Nucleus accumbens (tissue), 56 donors: ENCODE measurements at places on chromosomes 16 and 17.

DNA sequence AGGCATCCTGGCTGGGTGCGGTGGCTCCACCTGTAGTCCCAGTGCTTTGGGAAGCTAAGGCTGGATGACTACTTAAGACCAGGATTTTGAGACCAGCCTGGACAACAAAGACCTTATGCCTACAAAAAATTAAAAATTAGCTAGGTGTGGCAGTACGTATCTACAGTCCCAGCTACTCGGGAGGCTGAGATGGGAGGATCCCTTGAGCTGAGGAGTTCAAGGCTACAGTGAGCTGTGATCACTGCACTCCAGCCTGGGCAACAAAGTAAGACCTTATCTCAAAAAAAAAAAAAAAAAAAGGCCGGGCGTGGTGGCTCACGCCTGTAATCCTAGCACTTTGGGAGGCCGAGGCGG lies 6.1 kb downstream of the MVP start:
- no peak for DNase-seq

DNA sequence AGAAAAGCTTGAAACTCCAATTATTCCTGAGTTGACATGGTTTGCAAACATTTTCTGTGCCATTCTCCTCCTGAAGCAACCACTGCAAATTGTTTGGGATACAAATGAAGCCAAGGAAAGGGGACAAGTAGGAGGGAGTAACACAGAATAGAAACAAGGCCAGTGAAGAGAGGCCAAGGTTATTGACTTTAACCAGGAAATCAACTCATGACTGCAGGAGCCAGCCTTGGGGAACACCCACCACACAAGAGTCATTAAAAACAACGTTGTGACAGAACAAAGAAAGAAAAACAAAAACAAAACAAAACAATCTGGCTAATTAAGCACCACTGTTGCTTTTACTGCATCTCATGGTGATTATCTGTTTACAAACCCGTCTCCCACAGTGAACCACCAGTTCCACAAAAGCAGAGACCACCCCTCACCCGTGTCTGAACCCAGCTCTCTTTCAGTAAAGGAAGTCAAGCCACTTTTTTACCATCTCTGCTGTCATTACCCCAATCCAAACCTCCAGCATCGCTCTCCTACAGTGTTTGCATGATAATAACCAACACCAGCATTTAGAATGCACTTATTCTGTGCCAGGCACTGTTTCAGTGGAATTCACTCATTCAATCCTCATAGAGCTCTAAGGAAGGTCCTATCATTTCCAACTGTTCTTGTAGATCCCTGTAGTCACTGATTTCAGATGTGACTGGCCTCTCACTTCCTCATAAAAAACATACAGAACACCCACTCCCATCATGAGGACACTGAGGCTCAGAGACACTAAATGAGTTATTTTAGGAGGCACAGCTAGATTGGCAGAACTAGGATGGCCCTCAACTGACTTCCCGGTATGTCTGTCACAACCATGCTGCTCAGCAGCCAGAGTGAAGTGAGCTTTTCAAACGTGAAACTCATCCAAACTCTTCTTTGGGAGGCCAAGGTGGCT lies 2.0 kb downstream of the ZDHHC1 start:
- no peak for DNase-seq

DNA sequence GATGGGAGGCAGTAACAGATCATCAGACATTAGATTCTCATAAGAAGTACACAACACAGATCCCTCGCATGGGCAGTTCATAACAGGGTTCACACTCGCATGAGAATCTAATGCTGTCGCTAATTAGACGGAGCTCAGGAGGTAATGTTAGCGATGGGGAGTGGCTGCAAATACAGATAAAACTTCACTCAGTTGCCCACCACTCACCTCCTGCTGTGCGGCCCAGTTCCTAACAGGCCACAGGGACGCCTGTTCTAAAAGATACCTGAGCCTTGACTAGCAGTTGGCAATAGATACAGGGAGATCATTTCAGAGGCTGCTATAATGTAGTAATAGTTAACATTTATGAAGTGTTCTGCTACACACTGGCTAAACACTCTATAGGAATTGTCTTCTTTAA lies 4.9 kb downstream of the PTRH2 start:
- DNase-seq, result no peak

DNA sequence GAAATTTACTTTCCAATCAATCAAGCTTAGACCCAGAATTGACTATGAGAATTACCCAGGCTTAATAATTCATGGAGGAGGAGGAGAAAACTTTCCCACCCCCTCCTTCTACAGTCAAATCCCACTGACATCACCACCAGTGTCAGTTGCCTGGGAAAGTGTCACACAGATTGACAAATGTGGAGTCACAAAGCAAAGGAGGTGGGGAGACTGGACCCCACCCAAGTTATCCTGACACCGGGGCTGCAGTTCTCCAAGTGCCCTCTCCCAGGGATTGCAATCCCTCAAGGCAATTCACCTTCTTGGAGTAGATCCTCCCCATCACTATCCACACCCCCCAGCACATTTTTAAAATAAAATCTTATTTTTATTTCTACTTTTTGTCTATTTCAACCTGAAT lies 100.2 kb upstream of the CDH11 start:
- no peak for DNase-seq

GRCh38 chr17:27157898-27158297 lies 136.0 kb upstream of the WSB1 start:
- DNase-seq, result no peak

DNA sequence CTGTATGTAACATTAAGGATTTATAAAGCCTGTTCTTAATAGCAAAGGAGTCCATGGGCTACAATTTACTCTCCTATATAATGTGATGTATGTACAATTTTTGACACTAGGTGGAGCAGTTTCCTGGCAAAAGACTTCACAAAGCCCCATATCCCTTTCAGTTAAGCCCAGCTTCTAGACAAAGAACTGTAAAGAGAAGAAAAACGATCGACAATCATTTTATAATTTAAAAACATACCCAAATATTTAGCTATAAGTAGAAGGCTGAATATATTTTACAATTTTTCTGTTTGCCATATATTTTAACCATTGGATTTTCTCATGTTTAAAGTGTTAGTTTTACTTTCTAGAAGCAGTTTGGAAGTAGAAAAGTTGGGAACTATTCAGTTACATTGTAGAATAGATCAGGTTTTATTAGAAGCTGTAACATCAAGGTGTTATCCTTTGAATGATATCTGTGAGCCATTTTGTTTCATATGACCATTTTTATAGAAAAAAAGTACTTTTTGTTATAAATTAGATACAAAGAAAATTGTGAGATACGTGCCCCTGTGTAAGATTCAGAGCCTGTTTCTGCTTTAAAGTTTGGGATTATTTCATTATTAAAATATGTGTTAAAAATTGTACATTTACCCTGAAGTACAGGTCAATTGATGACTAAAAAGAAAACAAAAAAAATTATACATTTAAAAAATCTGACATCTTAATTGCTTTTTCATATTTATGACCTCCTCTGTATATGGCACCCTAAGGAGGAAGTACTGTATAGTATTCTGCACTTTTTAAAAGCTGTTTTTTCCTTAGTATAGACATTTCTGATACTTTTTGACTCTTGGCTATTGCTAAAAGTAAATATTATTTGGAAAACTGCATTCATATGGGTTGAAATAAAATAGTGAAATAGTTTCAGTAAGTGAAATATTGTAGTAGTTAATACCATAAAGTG lies 46.3 kb downstream of the VMP1 start:
- DNase-seq, result no peak

DNA sequence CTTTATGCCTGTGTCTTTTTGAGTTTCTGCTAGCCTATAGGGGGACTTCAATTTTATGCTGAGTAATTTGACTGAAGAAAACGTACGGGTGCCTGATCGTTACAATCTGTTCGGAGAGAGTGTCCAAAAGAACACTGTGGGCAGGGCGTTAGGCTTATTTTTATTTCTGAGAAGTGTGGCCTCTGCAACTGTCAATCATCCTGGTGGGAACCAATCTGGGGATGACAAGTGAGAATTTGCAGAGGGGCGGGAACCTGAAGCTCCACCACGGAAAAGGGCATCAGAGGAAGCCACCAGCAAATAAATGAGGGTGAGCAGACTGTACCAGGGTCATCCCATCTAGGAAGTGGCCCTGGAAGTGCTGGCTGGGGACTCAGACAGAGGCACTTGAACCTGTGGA lies 12.0 kb upstream of the CDYL2 start:
- DNase-seq, result no peak

- DNase-seq, result no peak
These were observed 80.2 kb upstream of the STAC2 start for GRCh38 chr17:39305978-39306377.

- no peak for DNase-seq
These were observed 67.4 kb upstream of the CPHXL start for GRCh38 chr16:75793641-75794040.

GRCh38 chr16:79672524-79672923 lies 72.0 kb upstream of the MAF start:
- no peak for DNase-seq

DNA sequence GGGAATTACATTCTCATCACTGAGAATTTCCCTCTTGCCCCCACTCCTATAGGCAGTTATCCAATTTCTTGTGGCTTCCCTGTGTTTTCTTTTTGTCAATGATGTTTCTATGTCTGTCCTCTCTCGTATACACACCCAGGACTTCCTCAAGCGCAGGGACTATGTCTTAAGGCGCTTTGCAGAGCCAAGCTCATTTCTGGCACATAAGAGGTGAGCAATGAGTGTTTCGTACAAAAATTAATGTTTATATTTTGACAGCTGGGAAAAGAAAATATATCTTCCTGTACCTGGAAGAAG lies 947 bp downstream of the DDX42 start:
- DNase-seq, result no peak

DNA sequence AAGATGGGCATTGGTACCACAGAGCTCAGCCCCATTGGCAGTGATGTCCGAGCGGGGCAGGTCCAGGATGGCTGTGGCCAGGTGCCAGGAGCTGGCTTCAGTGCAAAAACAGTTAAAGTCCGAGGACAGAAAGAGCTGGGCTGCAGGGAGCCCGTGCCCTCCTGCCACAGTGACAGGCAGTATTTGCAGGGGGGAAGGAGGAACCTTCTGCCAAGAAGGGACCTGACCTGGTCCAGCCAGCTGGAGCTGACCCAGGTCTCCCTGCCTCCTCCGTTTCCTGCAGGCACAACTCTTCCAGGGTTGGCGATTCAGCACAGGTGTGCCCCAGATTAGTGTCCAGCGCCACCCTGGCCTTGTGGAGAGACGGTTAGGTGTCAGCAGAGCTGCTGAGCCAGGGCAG lies 199.0 kb downstream of the ENGASE start:
- no peak for DNase-seq

GRCh38 chr16:84314814-84315213 lies 20.1 kb downstream of the WFDC1 start:
- DNase-seq, result no peak

- no peak for DNase-seq
These were observed 24.8 kb downstream of the PMM2 start for GRCh38 chr16:8822403-8822802.

GRCh38 chr16:12207939-12208338 lies 231.4 kb downstream of the SNX29 start:
- DNase-seq, result no peak

GRCh38 chr17:70521821-70522256 lies 352.5 kb downstream of the KCNJ2 start:
- no peak for DNase-seq

DNA sequence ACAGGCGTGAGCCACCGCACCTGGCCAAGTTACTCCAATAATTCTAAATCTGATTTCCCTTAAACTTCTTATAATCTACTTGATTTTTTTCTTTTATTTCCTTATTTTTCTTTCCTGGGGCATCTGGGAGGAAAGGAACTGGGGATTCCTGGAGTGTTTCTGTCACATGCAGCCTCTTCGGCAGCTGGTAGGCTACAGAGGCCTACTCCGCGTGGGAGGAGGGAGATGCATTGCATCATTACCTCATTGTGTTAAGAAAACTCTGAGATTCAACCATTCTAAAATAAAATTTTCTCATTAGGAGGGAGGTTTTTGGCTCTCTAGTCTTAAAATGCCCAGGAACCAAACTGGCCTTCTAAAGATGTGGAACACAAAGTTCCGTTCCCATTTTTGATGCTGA lies 64.0 kb downstream of the SOX9 start:
- DNase-seq, result no peak

- no peak for DNase-seq
These were observed 9.1 kb downstream of the TIMM22 start for GRCh38 chr17:1006054-1006453.

DNA sequence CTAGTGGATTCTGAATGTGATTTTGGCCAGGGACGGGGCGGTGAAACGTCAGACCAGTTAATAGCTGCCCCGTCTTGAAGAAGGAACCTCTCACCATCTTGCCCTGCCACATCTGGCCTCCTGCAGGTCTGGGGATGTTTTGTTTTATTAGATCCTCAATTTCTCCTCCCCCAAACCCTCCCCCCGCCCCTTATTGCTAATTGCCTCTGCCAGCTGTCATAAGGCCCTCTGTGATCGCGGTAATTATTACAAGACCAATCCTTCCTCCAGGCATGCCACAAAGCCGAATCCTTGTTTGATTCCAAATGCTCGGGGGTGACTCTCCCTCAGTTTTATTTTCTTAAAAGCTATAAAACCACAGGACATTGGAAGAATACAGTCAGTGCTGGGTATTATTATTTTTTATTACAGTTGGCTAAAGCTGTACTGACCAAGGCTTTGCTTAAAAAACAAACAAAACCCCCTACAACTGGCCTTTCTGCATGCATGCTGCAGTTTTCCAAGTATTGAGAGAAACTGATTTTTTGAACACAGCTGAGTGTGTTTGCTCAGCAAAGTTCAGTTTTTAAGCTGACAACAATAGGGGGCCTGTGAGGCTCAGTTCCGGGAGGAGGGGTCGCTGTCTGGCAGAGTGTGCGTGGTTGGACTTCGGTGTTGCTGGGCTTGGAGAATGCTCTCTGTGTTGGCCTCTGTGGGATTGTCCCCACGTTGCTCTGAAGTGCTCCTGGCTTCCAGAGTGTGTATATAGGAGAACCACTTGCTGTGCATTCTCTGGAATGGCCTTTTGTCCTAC lies 1.7 kb downstream of the KSR1 start:
- DNase-seq, result no peak

DNA sequence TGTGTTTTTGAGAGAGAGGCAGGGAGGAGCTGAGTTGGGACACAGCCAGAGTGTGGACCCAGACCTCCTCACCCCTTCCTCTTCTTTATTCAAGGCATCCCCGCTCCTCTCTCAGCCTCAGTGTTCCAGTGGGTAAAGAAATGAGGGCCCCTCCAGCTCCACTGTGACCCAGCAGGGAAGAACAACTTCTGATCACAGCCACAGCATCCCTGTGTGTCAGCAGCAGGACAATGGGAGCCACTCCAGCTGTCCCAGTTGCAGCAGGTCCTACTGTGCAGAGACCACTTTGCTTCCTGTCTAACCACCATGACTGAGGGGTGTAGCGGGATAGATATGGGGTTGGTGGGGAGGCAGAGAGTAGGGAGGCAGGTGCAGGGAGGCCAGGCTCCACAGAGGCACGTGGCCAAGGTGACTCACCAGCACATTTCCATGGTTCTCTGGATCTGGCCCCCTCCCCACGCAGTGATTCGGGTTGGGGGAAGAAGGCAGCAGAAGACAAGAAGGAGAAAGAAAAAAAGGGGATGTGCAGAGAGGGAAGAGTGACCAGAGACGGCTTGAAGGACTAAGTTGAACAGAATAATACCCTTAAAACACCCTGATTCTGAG lies 24.5 kb downstream of the PIK3R5 start:
- no peak for DNase-seq
